ENCODE measurements at places on chromosomes 1 and 21. TPM values are rescaled to one million over a fixed set of nuclear protein-coding genes. Genes with fewer than 3 reads are reported as not detected.

- no peak for DNase-seq
These were observed 109.6 kb downstream of the S1PR1 start for GRCh38 chr1:101346419-101346818.

DNA sequence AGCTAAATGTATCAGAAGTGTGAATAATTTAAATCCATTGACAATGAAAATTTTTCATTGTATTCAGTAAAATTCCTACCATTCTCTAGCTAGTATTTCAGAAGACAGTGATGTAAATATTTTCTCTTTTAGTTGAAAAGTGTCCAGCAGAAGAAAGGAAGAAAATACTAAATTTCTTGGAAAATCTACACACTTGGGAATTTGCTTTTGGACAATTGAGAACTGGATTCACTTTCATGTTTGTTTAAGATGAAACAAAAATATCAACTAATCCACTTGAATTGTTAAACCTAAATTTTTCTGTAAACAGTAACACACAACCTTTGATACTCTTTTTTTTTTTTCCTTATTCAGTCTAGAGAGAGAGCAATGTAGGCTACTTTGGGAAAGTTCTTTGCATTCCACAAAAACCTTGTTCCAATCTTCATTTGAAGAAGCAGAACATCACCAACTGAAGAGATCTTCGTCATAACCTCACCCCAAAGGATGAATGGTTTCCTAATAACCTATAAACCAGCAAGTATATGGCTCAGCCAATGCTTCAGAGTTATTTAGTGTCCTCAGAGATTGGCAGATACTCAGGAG, 155.1 kb upstream of the GORAB start:
- no peak for DNase-seq

- DNase-seq = no peak
These were observed 7.2 kb upstream of the GNG12 start for GRCh38 chr1:67840449-67840848.

DNA sequence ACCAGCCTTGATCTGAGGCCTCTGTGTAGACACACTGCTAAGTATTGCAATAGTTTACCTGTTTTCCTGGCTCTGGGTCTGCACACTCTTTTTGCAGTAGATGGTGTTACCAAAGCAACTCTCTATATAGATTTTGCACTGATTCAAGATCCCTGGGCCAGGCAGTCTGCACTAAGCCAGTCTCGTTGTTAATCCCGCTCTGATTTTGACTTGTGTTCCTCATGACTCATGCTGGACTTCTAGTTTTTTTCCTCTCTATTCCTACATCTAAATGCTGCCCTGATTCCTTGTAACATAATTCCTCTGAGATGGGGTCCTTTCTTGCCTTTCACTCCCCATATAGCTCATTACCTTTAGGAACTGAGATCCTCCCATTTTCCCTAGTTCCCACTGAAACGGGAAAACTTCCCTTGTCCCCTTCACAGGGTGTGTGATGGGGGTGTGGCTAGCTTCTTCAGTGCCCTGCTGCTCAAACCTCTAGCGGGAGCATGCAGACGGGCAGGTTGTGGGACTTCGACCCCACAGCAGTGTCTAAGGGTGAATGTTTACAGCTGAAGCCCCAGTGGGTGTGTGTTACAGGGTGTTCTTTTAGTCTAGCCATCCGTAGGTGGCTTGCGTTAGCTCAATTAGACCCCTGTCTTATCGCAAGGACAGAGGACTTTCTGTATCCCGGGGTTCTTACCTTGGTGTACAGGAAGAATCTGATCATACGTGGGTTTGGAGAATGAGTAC, 106.5 kb upstream of the RAB3GAP2 start:
- DNase-seq = no peak

- DNase-seq = no peak
These were observed 21.5 kb upstream of the SMYD2 start for GRCh38 chr1:214259353-214259977.

DNA sequence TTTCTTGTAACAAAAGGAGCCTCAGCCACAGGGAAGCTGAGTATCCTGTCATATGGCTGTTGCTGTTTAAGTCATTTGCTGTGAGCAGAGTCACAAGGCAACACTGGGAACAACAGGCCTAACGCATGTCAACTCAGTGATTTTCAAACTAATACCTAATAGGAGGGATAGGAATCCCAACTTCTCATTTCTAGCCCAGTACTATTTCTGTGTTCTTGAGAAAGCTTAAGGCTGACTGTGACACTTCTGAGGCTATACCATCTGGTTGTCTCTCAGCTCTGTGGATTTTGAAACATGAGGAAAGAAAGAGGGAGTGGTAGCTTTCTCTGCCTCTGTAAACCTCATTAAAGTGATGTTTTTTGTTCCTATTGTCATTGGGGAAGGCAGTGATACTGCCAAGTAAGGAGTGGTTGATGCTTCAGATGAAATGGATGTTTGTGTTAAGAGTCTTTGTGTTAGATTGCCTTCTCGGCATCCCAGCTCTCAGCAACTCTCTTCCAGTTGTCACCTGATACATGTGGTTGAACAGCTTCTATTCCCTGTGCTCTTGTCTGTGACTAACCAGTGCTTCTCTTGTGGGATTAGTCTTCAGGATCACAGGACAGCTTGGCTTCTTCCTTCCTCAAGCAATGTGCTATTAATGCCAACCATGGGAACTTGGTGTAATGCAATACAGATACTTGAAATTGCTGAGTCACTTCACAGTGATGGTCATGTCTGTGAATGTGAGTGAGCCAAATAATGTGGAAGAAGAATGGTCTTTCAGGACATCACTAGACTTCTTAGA, 166.8 kb upstream of the IVNS1ABP start:
- DNase-seq = no peak

GRCh38 chr1:99180915-99181314, 83.4 kb upstream of the PLPPR4 start:
- DNase-seq = no peak

- peak; percentile 93 for DNase-seq
These were observed 26.9 kb downstream of the RPL5 start for GRCh38 chr1:92858564-92859399.

- no peak for DNase-seq
These were observed 118.1 kb upstream of the PPP2R5A start for GRCh38 chr1:212167098-212167497.

- no peak for DNase-seq
These were observed 570 bp downstream of the KCND3 start for GRCh38 chr1:111988743-111989453.

GRCh38 chr1:210418863-210419650, 90.4 kb downstream of the HHAT start:
- DNase-seq = peak; percentile 55

GRCh38 chr21:46243325-46243724, 14.8 kb upstream of the LSS start:
- DNase-seq = no peak

- no peak for DNase-seq
These were observed 39.3 kb upstream of the WLS start for GRCh38 chr1:68271596-68271995.

- no peak for DNase-seq
These were observed 70.9 kb downstream of the NAV1 start for GRCh38 chr1:201609661-201610318.

DNA sequence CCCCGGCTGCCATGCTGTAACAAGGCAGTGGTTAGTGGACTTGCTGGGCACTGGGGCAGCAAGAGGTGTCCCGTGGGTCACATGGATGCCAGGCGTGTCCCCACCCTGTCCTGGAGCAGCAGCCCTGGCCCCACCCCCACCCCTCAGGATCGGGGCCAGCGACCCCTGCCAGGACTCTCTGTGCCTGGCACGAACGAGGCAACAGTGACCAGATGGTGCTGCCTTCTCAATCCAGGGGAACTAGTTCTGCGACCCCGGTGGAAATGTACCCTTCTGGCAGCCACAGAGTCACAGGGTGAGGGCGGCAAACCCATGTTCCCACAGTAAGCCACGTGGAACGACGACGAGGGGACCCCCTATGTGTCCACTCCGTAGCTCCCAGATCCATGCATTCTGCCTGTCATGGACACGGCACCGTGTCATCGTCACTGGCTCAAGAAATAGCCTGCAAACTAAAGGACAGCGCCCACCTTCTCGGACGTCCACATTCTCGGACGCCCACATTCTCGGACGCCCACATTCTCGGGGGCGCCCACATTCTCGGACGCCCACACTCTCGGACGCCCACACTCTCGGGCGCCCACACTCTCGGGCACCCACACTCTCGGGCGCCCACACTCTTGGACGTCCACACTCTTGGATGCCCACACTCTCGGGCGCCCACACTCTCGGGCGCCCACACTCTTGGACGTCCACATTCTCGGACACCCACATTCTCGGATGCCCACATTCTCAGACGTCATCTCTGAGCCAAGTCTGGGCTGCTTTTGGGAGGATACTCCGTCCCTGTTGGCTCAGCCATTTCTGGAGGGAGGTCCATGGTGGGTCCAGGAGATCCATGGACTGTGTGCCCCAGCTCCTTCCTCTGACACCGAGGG, 19.6 kb upstream of the ACTRT2 start:
- no peak for DNase-seq

GRCh38 chr1:210920258-210920657, 213.7 kb downstream of the KCNH1 start:
- DNase-seq = no peak

GRCh38 chr1:34612091-34612827, 142.6 kb upstream of the GJB5 start:
- DNase-seq = no peak

DNA sequence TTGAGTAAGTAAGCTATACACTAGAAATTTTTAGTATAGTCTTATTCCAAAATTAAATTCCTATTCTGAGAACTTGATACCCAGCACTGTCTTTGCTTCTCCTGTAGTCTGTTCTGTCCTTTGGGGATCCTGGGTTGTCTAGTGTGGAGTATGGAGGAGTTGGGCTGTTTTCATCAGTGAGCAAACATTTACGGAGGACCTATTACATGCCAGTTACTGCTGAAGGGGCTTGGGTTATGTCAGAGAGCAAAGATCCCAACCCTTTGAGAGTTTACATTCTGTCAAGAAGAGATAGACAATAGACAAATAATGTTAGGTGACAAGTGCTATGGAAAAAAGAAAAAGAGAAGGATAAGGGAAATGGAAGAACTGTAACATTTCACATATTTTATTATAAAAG, 9.0 kb downstream of the TRAPPC10 start:
- DNase-seq = no peak

DNA sequence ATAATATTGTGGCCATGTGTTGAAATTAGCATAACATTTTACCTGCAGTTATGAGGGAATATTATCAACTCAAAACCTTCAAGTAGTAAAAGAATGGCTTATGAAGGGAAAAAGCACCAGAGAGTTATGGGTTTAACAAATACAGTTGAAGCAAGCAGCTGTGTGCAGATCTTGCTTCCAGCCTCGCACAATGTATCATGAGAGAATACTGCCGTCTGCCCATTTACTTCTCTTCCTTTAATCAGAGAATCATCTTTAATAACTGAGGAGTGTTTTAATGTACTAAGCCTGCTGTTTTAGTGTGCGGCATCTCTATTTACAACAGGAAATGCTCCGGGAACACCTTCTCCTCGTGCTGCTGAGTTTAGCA, 120.9 kb downstream of the ATG4C start:
- DNase-seq = no peak

DNA sequence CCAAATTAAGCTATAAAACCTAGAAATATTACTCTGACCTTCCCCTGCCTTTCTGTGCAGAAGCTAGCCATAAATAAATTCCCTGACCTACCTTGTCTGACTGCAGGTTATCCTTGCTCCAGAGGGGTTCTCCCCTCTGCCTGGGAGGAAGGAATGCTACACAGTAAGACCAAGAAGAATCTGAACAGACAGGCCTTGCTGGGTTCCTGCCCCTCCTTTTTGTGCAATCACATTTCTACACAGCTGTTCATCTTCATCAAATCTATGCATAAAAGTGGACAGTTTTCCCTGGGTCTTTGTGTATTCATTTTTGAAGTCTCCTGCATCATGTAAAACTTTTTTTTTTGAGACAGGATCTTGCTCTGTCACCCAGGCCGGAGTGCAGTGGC, 50.6 kb downstream of the DNTTIP2 start:
- peak; percentile 21 for DNase-seq

GRCh38 chr1:32759997-32760623, 57.0 kb downstream of the YARS1 start:
- no peak for DNase-seq

GRCh38 chr21:34949499-34949898, 99.6 kb downstream of the RUNX1 start:
- no peak for DNase-seq

GRCh38 chr1:29502911-29503840, 266.9 kb downstream of the PTPRU start:
- no peak for DNase-seq

GRCh38 chr1:183444243-183444642, 26.1 kb upstream of the NMNAT2 start:
- DNase-seq = no peak

DNA sequence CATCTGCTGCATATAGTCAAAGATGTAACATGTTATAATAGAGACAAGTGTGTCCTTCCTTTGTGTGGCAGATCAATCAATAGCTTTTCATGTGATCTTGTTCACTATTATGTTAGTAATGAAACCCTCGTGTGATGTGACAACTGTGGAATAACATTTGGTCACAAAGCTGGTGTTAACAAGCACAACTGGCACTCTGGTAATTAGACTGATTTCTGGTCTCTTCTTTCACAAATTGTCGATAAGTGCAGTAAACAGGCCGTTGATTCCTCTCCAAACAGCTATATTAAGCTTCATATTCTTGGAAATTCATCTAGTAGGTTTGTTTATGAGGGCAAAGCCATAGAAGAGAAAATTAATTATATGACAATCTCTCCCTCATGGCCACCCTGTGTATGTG, 616.7 kb upstream of the PTBP2 start:
- no peak for DNase-seq

BMP8B gene
- 0.83 TPM for total RNA-seq

CORT gene
- 0.33 TPM for total RNA-seq

GNG12 gene
- total RNA-seq = 115 TPM

KRTAP11-1 gene
- total RNA-seq = not detected

RAB7B gene
- total RNA-seq = 2.5 TPM

HSPA13 gene
- total RNA-seq = 15.0 TPM

PER3 gene
- total RNA-seq = 43.2 TPM

CDCA8 gene
- total RNA-seq = 0.40 TPM

TNFRSF4 gene
- total RNA-seq = 1.1 TPM

EVA1C gene
- total RNA-seq = 49.8 TPM

HOOK1 gene
- total RNA-seq = 0.11 TPM

AIRE gene
- not detected for total RNA-seq

RAB13 gene
- 44.5 TPM for total RNA-seq

CLEC20A gene
- not detected for total RNA-seq

HORMAD1 gene
- total RNA-seq = not detected

KRTAP19-3 gene
- not detected for total RNA-seq

DCST1 gene
- total RNA-seq = 0.42 TPM

CTH gene
- 5.0 TPM for total RNA-seq

ADSS2 gene
- total RNA-seq = 49.4 TPM

SPRR2B gene
- not detected for total RNA-seq

DRAXIN gene
- not detected for total RNA-seq

Data from esophagus muscularis mucosa (tissue), 4 donors.